HAP-1 (cell line): ENCODE measurements at places on chromosomes 5 and 9.
A peak's percentile ranks its signal among the peaks of the same experiment; 100 is the strongest.

- no peak for DNase-seq
Observed at GRCh38 chr5:176355400-176356178, 6.0 kb downstream of the KIAA1191 start.

- DNase-seq: no peak
Observed at GRCh38 chr5:112880219-112880964, 19.3 kb downstream of the SRP19 start.

DNA sequence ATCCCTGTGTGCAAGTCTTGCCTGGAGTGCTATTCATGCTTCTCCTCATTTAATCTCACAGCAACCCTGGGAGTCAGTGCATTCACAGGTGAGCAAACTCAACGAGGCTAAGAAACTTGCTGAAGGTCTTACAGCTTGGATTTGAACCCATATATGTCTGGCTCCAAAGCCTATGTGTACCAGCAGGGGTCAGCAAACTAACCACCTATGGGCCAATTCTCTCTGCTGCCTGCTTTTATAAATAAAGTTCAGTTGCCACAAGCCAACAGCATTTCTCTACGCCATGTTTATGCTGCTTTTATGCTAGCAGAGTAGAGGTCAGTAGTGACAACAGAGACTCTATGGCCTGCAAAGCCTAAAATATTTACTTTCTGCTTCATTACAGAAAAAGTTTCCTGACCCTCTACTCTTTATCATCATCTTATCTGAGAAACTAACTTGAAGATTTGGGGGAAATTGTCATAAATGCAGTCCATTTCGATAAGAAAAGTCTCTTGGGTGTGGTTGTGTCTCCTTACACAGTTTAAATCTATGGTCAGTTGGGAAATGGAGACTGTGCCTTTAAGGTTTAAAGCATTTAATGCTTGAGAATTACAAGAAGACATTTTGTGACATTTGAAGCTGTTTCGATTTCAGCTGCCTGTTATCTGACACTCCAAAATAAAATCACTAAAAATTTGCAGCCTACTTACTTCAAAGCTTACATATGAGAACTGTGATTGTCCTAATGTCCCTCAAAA, 137.7 kb downstream of the PRELID2 start:
- no peak for DNase-seq

DNA sequence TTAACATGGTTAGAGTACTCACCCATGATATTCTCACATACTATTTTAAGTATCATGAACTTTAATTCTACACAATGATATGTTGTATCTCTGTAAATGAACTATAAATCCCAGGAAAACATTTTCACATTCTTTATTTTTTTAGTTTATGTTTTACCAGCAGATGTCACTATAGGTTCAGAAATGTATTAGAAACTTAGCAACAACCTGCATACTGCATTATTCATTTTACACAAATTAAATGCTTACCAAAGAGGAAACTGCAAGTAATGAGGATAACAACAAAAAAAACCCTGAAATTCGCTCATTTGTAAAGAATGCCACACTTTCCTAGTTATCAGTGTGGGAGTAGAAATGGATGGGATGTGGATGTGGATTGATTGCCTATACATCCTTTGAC, 217.5 kb upstream of the OTULINL start:
- no peak for DNase-seq

- DNase-seq: no peak
Observed at GRCh38 chr5:154421868-154422267, 23.9 kb upstream of the SAP30L start.

DNA sequence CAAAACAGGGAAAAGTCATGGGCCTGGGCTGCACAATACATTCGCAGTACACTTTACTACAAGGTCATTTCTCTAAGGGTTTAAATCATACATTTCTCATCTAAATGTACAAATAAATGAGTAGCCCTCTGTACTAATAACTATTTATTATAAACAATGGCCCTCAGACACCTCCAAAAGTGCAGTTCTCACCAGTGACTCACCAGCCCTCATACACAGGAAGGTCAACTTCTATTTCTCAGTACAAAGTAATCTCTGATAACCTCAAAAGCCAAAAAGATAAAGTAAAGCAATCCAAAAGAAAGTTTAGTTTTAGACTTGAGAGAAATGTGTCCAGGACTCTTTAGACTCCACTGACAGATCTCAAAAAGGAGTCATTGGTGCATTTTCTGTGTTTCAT, 1258.1 kb upstream of the CDH6 start:
- DNase-seq: no peak

GRCh38 chr9:133463234-133463863, 3.6 kb downstream of the CACFD1 start:
- peak; percentile 32 for DNase-seq

DNA sequence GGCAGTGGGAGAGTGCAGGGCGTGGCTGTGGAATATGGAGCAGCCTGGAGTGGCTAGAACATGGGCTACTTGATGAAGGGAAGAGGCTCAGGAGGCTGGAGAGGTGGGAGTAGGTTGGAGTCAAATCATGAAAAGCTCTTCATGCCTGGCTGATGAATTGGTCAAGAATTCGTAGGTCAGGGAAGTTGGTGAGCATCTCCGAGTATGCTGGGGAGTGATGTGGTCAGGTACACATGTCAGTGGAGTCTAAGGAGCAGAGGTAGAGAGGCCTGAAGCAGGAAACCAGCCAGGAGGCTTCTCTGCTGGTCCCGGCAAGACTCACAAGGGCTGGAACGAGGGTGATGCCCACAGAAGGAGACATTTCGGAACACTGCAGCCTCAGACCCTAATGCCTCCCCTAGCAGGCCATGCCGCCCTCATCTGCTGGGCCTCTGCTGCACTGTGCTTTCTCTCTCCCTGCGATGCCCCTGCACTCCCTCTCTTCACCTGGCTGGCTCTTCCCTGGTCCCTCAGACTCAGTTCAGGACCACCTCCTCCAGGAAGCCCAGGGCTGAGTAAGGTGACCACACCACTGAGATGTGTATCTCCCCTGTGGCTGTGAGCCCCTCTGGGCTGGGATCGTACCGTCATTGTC, 33.6 kb downstream of the TMOD1 start:
- no peak for DNase-seq

- no peak for DNase-seq
Observed at GRCh38 chr5:175866377-175866907, 4.9 kb upstream of the CPLX2 start.

GRCh38 chr9:12503606-12504122, 189.5 kb upstream of the TYRP1 start:
- DNase-seq: no peak

DNA sequence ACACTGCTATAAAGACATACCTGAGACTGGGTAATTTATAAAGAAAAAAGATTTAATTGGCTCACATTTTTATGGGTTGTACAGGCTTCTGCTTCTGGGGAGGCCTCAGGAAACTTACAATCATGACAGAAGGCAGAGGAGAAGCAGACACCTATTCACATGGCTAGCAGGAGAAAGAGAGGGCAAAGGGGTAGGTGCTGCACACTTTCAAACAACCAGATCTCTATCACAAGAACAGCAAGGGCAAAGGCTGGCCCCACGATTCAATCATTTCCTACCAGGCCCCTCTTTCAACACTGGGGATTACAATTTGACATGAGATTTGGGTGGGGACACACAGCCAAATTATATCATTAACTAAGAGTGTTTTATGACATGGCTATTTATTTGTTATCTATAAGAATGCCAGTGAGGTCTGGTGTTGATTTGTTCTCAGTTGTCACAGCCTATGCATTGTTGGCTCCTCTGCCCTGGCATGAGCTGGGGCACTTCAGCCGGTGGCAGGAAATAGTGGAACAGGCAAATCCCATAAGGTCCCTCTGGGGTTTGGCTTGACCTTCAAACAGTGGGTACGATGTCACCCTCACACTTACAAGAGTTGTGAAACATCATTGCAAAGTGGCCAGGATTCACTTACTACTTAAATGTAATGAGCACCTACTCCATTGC, 44.1 kb downstream of the SPARC start:
- DNase-seq: no peak

DNA sequence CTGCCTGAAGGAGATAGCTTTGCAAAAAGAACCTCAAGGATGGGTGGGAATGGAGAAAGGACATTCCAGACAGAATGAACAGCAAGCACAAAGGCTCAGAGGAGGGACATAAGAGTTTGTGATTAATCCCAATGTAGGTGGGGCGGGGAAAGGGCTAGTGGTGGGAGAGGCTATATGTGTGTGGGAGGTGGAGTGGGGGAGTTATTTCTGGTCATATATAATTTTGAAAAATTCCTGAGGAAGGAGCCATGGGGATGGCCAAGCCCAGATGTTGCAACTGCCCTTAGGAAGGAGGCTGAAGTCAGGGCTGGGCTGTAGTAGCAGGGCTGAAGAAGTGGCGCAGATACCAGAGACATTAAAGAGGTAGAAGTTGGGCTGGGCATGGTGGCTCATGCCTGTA, 13.4 kb upstream of the CCL27 start:
- no peak for DNase-seq

- DNase-seq: no peak
Observed at GRCh38 chr5:124902097-124902821, 155.8 kb upstream of the ZNF608 start.

DNA sequence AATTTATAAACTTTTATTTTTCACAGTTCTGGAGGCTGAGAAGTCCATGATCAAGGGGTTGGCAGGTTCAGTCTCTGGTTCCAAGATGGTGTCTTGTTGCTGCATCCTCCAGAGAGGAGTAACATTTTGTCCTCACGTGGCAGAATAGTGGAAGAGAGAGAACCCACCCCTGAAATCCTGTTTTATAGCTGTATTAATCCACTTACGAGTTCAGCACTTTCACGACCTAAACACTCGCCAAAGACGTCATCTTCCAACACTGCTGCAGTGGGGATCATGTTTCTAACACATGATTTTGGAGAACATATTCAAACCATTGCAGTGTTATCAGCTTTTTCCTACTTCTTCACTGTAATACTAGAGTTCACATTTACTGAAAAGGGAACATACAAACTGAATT, 233.0 kb upstream of the ATP10B start:
- no peak for DNase-seq

DNA sequence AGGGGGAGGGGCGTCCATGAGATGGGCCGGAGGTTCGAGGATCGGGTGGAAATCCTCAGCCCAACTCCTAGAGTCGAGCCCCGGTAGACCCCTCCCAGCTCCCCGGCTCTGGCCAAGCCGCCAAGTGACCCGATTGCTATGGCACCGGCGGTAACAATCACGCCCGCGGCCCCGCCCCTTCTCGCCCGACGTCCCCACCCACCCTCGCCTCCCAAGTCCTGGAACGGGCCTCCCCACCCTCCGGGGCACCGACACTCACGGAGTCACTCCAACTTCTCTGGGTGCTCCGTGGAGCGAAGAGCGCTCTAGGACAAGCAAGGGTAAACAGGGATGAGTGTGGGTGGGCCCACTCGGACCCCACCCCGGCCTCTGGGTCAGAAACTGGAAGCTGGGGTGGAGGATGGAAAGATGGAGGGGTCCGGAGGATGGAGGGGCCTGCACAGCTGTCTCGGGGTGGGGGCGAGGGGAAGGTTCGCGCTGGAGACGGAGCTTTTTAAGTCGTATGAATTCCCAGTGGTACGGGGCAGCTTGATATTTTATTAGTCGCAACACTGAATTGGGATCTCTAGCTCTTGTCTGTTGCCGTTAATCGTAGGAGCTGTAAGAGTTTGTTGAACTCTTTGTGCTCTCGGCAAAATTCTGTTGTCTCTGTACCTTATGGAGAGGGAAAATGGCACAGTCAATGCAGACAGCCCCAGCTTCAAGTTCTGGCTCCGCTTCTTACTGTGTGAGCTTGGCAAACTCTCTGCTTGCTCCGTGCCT, at the start of gene SPACA9:
TSS of gene SPACA9 (plus strand) at position 204 of the 762 bp plus-strand sequence. CDS start 5,050 bp downstream, outside the sequence.
- peak; percentile 51 for DNase-seq

DNA sequence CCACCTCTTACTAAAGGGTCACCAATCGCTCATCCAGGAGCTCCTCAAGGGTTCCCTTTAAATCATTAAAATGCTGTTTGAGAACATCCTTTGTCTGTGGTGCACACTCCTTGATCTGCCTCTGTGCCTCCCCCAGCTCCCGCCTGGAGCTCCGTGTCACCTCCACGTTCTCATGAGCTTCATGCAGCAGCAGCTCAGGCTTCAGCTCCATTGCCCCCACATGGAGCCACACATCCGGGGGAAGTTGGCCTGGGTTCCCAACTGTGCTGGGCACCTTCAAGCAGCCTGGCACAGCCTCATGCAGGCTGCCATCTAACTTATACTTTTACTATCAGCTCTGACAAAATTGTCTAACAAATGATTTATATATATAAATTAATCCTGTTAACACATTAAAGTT, 585.8 kb upstream of the FAM174A start:
- DNase-seq: no peak

- DNase-seq: no peak
Observed at GRCh38 chr5:149895416-149896345, 48.9 kb downstream of the PDE6A start.

- DNase-seq: no peak
Observed at GRCh38 chr5:146948666-146949065, 70.1 kb upstream of the PPP2R2B start.

DNA sequence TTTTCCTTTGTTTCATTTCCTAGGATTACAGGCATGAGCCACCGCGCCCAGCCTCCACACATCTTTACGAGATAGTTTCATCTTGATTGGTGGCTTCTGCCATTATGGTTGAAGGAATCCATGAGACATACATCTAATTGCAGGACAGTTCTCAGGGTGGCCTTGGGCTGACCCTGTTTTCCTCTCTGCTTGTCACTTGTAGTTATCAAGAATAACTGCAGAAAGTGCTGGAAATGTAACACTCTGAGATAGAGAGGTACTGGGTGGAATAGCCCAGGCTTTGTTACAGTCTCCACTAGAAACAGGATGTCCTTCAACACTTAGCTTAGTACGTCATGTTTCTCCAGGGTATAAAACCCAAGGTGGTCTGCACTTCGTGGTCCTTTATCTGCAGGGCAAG, 10.7 kb downstream of the UGT3A2 start:
- no peak for DNase-seq

- no peak for DNase-seq
Observed at GRCh38 chr9:116592970-116593369, 94.1 kb upstream of the TRIM32 start.

DNA sequence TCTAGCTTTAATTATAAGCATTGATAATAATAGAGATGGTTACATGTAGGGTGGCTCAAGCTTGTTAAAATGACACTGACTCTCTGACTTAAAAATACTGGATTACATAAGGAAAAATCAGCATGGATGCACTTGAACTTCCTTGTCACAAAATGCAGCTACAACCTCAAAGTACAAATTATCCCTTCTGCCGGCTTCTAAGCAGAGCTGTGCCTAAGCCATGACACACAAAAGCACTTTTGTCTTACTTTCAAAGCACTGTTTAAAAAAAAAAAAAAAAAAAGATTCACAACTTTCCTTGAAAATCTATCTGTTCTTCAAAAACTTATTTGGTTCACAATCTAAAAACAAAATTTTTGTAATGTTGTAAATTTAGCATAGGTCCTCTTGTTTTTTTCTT, 36.4 kb upstream of the ZFAND5 start:
- no peak for DNase-seq

DNA sequence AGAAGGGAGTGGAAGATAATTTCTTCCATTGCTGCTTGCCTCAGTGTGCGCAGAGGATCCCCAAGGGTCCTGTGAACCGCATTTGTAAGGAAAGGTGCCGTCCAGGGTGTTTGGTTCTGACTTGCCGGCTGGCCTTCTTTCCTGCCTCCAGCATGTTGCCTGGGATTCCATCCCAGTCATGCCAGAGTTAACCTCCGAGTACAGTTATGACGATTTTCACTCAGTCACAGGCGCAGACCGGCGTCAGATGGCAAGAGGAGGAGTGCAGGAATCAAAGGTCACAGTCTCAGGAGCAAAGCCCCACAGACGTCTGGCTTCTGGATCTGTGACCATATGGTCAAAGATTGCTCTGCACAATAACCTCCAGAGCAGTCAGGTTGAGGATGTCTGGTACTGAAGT, 5.9 kb upstream of the GADD45G start:
- DNase-seq: peak; percentile 4
